T-helper 2 cell treated with Interferon-gamma antibody and Interleukin-4, amounts not matched to agents 100 ng/mL and 5 ng/mL, for 36 hours (primary cell): ENCODE measurements at places on chromosomes 6 and 20. TPM values are rescaled to one million over a fixed set of nuclear protein-coding genes. Genes with fewer than 3 reads are reported as not detected.

BPIFB4 gene
- total RNA-seq, result not detected in 2 replicates

HLA-DOB gene
- 6.5 and 6.9 TPM in 2 replicates for total RNA-seq

BNIP5 gene
- total RNA-seq, result not detected in 2 replicates

CD24 gene
- 0.14 and 0.27 TPM in 2 replicates for total RNA-seq

MRPS18A gene
- 37.4 and 38.6 TPM in 2 replicates for total RNA-seq

C6orf58 gene
- total RNA-seq, result not detected in 2 replicates

KCNG1 gene
- 0.07 TPM in 1 of 2 replicates, not detected in the other for total RNA-seq

NFATC2 gene
- 62.3 and 63.6 TPM in 2 replicates for total RNA-seq

SLC17A4 gene
- total RNA-seq, result not detected in 2 replicates

EIF2S2 gene
- total RNA-seq, result 72.9 and 74.2 TPM in 2 replicates

FAM184A gene
- 3.7 and 3.8 TPM in 2 replicates for total RNA-seq

CLPSL1 gene
- total RNA-seq, result not detected in 2 replicates

DPPA5 gene
- not detected in 2 replicates for total RNA-seq

SLC22A7 gene
- total RNA-seq, result not detected in 2 replicates

SLC26A8 gene
- total RNA-seq, result not detected in 2 replicates

BTN3A1 gene
- 74.9 and 75.7 TPM in 2 replicates for total RNA-seq

HDGFL1 gene
- total RNA-seq, result not detected in 2 replicates

GRM1 gene
- total RNA-seq, result not detected in 2 replicates

TMEM244 gene
- not detected in 2 replicates for total RNA-seq

CGA gene
- not detected in 2 replicates for total RNA-seq
